Effector memory CD8-positive, alpha-beta T cell (primary cell): ENCODE measurements at places on chromosomes 16 and 17.

- no peak for DNase-seq
Observed at GRCh38 chr16:84677849-84678248, 22.0 kb upstream of the USP10 start.

- DNase-seq, result no peak
Observed at GRCh38 chr16:83453977-83454376, 353.8 kb upstream of the HSBP1 start.

DNA sequence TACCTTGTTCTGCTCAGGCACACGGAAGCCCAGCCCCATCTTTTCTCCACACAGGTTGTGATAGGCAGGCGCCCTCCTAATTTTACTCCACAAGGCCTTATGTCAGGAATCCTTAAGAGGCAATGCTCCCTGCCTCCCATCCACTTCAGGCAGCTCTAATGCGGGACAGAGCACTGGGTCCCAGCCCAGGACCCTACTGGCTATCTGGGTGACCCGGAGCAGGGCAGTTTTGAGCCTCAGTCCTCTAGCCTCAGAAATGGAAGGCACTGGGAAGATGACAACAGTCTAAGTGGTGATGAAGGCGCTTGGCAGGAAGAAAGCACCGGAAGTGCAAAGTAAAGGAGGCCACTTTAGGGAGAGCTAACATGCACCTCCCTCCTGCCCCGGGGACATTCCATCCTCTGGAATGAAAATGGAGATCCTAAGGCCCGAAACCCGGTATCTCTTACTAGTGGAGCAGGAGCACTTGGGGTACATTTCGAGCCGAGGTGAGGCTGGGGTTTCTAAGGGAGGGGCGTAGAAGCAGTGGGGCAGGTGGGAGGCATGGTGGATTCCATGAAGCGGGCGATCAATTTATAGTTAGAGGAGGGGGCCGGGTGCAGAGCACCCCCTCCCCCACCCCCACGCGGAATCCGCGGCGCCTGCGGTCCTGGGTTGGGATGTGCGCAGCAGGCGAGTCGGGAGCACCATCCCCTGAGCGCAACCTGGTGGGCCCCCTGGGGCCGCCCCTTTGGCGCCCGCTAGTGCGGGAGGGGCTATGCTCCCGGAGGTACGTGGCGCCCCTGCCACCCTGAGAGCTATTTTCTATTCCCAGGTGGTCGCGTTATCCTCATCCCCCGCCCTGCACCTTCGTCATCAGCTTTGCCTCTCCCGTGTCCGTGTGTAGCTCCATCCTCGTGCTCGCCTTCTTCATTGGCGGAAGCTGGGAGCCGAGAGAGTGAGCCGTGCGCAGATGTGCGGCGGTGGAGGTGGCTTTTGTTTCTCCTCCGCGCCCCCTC is 4.9 kb downstream of the MT1F start:
- DNase-seq, result no peak

GRCh38 chr16:51184702-51185433 is 33.8 kb upstream of the SALL1 start:
- no peak for DNase-seq

- DNase-seq, result no peak
Observed at GRCh38 chr16:11670171-11671131, 2.2 kb downstream of the SNN start.

DNA sequence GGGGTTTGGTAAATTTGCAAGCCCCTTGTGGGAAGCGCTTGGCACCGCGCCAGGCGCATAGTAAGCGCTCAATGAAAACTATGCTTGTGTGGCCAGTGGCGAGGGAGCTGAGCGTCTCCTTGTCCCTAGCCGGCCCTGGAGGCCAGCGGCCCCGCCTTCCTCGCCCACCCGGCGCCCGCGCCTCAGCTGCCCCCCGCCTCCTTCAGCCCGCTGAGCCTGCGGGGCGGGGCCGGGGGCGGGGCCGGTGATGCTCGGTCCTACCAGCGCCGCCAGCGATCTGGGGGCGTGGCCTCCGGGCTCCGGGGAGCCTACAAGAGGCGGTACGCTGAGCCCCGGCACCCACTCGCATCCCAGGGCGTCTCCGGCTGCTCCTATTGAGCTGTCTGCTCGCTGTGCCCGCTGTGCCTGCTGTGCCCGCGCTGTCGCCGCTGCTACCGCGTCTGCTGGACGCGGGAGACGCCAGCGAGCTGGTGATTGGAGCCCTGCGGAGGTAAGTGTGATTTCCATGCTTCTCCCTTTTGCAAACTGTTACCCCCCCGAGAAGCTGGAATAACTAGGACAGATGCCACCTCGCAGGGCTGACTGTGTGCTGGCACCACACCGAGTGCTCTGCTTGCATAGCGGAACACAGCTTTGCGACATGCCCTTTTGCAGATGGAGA is at the start of gene CRISPLD2:
TSS of gene CRISPLD2 (plus strand) at position 342 of the 661 bp plus-strand sequence. CDS start 18,511 bp downstream, outside the sequence.
- peak; percentile 70 for DNase-seq

- DNase-seq, result no peak
Observed at GRCh38 chr17:31389657-31390381, 1.7 kb upstream of the RAB11FIP4 start.

GRCh38 chr16:85134076-85134788 is 22.0 kb upstream of the CIBAR2 start:
- DNase-seq, result no peak

DNA sequence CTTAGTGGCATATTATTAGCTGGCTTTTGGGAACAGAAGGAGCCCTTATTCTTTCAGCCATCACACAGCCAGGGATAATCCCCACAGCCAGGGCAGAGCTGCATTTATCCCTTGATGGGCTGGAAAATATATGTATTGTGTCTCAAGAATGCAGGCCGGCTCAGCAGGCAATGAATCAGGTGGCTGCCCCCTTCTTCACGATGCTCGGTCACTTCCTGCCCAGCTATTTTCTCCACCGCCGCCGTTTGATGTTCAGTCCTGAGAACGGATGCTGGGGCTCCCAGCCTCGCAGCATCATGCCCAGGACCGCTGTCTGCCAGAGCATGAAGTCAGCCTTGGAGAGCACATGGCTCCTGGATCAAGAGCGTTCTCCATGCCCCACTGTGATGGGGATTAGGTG is 4.3 kb upstream of the MYH3 start:
- DNase-seq, result no peak

- DNase-seq, result no peak
Observed at GRCh38 chr16:16940351-16940750, 530.4 kb downstream of the XYLT1 start.

DNA sequence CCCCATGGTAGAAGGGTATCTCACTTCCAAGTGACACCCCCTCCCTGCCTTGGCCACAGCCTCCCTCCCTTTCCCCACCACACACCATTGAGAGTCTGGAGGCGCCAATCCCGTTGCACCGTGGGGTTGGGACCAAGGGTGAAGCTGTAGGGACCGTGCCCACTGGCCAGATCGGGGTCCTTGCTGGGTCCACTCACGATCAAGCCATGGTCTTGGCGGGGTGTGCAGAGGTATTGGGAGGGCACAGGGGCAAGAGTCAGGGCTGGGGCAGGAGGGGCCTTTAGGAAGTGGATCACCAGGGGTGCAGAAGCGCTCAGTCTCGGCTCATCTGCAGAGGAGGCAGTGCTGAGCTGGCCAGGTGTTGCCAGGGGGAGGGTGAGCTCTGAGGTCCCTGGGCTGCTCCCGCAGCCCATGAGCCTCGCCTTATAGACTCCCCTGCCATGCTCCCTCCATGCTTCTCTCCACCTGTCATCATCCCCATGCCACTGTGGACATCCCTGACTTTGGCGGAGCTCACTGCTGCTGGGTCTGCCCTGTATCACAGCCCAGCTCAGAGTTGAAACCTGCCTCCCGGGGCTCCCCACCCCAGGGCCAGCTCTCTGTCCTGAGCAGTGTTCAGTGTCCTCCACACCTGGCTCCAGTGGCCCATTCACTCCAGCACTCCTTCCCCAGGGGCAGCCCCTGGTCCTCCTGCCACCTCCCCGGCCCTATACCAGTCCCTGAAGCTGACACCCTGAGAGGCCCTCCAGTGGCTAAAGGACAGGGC is 8.3 kb downstream of the CDH16 start:
- DNase-seq, result no peak

DNA sequence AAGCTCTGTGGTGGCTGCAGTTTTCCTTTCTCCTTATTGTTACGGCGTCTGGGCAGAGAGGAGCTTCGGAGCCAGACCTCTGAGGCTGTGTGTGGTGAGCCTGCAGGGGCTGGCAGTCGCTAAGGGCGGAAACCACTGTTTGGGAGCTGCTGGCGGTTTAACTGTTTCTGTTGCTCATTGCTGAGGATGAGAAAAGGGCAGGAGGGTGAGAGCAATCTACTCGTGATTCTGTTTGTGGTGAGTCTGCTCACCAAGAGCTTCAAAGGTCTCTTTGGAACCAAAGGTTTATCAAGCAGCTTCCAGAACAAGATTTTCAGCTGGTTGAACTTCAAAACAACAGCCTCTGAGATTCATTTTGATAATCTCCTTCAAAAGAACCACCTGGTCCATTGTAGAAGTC is 143.9 kb downstream of the ANKFN1 start:
- DNase-seq, result no peak

DNA sequence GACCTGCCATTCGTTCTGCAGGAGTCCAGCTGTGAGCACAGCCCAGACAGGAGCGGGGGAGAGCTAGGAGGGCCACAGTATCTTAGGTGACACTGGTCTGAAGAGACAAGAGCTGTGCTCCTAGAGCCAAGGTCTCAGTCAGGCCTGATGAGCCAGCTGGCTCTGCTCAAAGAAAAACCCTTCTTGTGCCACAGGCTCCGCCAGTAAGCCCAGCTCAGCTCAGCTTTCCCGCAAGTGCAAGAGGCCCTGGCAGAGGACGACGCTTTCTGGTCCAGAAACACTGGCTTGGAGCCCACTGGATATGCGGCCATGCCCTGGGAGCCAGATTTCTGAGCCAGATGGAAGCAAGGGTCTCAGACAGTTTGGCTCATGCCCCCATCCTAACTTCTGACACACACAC is 23.9 kb downstream of the PEMT start:
- no peak for DNase-seq

- no peak for DNase-seq
Observed at GRCh38 chr16:31385680-31386079, 7.5 kb upstream of the ITGAD start.

- DNase-seq, result no peak
Observed at GRCh38 chr17:63821804-63822203, 5.4 kb upstream of the PSMC5 start.

GRCh38 chr16:87653234-87653633 is 50.9 kb downstream of the JPH3 start:
- DNase-seq, result no peak

DNA sequence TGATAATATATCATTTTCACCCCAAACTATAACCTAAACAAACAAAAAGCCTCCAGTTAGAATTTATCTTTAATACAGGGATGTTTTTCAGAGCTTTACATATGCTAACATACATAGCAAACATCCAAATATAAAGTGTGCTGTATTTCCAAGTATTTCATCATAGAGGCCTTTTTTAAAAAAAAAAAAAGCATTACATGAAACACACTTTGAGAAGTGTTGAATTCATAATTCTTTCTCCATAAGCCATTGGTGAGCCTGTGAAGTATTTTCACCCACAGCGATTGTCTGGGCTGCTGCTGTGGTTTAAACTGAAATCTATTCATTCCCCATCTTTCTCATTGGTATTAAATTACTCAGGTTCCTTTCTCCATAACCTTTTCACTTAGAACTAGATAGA is 503.4 kb upstream of the CDH8 start:
- DNase-seq, result no peak

DNA sequence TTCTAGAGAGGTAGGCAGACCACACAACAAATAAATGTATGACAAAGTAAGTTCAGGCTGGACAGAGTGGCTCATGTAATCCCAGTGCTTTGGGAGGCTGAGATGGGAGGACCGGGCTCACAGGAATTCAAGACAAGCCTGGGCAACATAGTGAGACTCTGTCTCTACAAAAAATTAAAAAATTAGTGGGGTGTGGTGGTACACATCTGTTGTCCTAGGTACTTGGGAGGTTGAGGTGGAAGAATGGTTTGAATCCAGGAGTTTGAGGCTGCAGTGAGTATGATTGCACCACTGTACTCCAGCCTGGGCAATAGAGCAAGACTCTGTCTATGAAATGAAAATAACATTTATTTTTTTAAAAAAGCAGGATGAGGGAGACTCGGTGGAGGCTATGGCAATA is 18.5 kb downstream of the CHP2 start:
- DNase-seq, result no peak

GRCh38 chr17:57396511-57396921 is 140.2 kb downstream of the MSI2 start:
- DNase-seq, result no peak

- DNase-seq, result peak; percentile 4
Observed at GRCh38 chr17:1398931-1399678, 917 bp downstream of the YWHAE start.

DNA sequence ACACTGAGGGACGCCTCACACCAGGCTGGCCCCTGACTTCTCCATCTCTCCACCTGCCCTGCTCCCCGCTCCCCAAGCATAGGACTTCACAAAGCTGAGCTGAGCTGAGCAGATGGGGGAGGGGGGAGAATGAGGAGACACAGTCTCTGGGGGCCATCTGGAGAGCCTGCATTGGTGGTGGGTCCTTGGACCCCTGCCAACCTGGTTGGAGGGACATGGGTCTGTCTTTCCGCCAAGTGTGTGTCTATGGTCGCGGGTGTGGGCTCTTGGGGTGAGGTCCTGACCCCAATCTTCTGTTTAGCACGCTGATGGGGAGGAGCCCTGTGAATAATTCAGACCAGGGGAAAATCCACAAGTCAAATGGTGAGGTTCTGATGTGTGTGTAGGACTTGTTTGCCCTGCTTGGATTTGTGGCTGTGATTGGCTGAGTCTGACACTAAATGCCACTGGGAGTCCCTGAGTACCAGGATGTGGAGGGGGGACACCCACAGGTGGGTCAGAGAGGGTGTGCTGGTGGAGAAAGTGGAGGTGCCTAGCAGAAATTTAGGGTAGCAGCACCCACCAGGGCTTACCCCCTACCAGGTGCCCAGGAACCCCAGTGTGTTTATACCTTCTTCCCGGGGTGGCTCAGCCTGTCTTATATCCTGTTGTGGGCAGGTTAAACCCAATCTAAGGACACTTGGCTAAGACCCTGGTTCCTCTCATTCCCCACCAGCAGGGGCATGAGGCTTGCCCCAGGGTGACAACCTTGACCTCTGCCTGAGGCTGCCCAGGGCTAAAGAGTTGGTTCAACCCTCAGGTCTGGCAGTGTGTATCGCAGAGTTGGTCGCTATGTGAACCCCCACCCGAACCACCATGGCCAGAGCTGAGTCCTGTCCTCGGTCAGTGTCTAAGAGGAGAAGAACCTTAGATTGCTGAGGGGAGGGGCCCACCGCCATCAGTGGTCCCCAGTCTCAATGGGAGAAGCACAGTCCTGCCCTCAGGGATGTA is 2.1 kb downstream of the FMNL1 start:
- DNase-seq, result peak; percentile 39

- DNase-seq, result no peak
Observed at GRCh38 chr16:14955546-14956231, 18.4 kb downstream of the NPIPA1 start.

GRCh38 chr17:44308320-44308818 is at the start of gene RUNDC3A:
Gene RUNDC3A, plus strand, starts transcription at chr17:44308601. Its CDS starts 232 bp downstream, at chr17:44308833.
- DNase-seq, result peak; percentile 82

GRCh38 chr16:86490859-86491639 is 19.3 kb upstream of the FOXF1 start:
- no peak for DNase-seq
